HCEC 1CT (cell line): ENCODE measurements at places on chromosomes 1 and 21.

DNA sequence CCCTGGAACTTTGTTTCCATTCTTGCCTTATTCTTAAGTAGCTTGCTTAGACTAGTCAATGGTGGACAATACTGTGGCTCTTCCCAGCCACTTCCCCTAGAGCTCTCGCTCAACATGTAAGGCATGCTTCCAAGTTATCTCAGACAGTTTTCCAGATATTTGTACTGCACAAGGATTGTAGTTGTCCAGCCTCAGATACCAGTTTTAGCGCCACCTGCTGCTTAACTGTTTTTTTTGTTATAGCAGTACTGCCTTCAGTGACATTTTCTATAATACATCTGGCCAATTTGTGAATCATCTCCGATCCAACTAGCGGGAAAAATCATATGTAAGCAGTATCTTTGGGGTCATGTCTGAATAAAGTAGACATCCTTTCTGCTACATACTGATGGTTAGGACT is 346.7 kb upstream of the ADGRL4 start:
- peak; percentile 76 for DNase-seq

DNA sequence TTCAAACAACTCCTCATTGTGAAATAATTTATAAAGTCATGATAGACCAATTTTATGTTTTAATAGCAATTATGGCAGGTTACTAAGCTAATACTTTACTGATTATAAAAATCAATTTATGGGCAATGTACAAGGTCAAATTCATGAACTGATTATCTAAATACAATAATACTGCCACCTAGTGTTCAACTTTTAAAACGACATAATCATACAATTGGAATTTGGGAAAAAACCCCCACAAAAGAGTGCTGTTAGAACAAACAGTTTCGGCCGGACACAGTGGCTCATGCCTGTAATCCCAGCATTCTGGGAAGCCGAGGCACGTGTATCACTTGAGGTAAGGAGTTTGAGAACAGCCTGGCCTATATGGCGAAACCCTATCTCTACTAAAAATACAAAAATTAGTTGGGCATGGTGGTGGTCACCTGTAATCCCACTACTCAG is 14.0 kb downstream of the GTF2B start:
- DNase-seq = peak; percentile 63

GRCh38 chr1:247084771-247085170 is 6.2 kb upstream of the ZNF670 start:
- no peak for DNase-seq

GRCh38 chr1:157047062-157047410 is 1.5 kb upstream of the ARHGEF11 start:
- DNase-seq = no peak

DNA sequence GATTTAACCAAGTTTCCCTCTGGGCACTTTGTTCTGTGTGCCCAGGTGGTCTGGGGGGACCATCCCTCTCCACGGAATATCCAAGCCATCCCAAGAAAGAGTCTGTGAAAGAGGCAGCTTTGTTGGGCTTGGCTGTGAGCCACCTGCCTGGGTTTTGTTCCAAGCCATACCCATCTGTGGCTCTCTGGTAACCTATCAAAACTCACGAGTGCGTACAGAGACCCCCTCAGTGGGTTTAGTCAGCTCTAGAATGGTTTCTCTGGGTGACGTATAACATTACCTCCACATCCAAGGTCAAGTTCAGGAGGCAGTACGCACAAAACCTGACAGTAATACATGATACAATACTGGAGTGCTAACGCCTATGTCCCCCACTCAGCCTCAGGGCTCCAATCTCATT is 54.2 kb downstream of the DNTTIP2 start:
- no peak for DNase-seq
